Activated naive CD8-positive, alpha-beta T cell treated with anti-CD3 and anti-CD28 coated beads for 36 hours (primary cell): ENCODE measurements at places on chromosomes 11 and 22. TPM values are rescaled to one million over a fixed set of nuclear protein-coding genes. Genes with fewer than 3 reads are reported as not detected.

- peak; percentile 29 for DNase-seq
These were observed 17.5 kb downstream of the FGF3 start for GRCh38 chr11:69801513-69802335.

DNA sequence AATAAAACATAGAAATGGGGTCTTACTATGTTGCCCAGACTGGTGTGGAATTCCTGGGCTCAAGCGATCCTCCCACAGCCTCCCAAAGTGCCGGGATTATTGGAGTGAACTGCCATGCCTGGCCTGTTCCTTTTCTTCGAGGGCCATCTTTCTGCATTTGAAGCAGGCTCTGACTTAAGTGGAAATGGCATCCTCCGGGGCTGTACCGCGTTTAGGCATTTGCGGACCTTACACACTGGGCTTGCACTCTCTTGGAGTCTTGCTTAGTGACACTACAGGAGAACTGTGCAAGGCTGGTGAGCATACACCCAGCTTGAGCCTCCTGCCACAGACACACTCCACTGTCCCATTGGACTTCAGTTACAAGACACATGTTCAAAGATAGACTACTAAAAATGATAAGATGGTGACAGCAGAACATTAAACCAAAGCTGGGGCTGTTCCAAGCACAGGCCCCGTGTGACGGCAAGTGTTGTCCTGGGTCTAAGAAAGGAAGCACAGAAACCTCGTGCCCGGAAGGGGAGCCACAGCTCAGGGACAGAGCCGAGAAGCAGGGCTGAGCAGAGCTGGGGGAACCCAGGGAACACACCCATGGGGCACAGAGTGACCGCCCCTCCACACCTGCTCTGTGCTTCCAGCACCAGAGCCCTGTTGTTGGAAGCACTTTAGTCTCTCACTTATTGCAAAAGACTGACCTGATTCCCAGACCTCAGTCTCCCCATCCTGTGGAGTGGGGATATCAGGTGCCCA lies 59.0 kb upstream of the SHANK2 start:
- no peak for DNase-seq

DNA sequence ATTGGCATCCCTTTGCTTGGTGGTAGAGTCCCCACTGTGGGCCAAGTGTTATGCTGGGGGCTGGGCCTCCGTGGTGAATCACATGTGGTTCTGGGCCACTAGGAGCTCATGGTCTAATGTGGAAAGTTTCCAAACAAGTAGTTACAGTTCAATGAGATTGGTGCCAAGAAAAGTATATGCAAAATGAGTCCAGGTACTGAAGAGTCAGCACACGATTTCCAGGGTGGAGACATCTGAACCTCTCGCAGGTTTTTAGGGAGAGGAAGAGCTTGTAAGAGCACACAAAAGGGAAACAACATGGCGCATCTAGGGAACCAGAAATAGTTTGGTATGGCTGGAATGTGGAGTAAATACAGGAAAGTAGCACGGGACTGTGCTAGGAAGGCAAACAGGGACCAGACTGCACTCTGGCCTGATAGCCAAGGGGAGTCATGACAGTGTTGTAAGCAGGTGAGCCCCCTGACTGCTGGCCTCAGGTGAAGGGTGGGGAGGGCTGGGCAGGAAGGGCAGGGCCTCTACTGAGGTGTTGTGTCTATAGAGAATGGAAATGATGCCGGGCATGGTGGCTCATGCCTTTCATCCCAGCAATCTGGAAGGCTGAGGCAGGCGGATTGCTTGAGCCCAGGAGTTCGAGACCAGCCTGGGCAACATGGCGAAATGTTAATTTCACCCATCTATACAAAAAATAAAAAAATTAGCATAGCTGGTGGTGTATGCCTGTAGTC lies 12.6 kb downstream of the POLR2F start:
- DNase-seq = no peak

GRCh38 chr11:71212871-71213559 lies 39.4 kb downstream of the SHANK2 start:
- no peak for DNase-seq

PAX6 gene
- total RNA-seq = not detected

VSIG2 gene
- total RNA-seq = 0.31 TPM

TEX12 gene
- 0.26 TPM for total RNA-seq
